AG10803 (cell line): ENCODE measurements at places on chromosomes 12 and 14.

DNA sequence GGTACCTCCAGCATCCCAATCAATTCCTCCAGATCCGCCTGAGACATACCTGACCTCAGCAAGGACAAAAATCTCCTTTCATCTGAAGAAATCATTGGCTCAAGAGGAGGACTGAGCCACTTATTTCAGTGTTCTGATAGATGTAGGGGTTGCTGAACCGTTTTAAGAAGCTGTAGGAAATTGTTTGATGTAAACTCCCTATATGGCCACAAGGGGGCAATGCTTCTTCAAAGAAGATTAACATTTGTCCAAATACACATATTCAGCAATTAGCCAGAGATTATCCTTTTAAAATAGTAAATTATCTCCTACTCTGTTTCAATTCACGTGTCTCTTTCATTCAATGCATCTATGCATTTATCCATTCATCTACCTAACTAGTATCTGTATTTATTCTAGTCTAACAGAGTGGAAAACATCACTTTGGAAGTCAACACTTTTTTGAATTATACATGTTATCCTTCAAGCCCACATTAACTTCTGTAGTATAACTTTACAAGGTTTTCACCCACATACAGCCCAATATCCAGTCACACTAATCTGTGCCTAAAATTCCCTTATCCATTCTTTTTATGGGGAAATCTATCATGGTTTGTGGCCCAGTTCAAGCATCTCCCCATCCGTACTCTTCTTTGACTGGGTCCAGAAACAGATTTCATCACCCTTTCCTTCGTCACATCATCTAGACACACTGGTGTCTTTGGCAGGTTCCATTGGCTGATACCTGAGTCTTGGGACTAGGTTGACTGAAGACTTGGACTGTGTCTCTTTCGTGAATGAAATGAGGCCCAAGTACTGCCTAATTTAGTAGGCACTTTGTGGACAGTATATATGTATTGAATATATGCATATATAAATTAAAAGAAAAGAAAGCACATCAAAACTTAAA is 411.0 kb upstream of the OR4E1 start:
- peak; percentile 53 for DNase-seq

GRCh38 chr12:100833282-100833681 is 38.7 kb downstream of the ANO4 start:
- no peak for DNase-seq

- DNase-seq, result no peak
Measured at GRCh38 chr14:59362513-59362912, 102.7 kb downstream of the GPR135 start.

DNA sequence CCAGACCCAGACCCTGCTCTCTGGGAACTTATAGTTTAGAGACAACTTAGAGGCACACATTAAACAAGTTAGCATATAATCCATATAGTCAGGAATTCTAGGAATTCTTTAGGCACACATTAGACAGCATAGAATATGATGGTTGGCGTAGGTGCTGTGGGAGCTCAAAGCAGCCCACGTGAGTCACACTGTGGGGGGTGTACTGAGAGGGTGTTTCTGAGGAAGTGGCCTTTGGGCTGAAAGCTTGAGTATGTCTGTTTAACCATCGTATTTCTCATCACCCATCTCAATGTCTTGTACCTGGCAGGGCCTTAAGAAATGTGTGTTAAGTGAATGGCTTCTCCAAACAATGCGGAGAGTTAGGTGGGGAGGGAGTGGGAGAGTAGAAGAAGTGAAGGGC is 67.2 kb downstream of the TMEM30B start:
- DNase-seq, result no peak

DNA sequence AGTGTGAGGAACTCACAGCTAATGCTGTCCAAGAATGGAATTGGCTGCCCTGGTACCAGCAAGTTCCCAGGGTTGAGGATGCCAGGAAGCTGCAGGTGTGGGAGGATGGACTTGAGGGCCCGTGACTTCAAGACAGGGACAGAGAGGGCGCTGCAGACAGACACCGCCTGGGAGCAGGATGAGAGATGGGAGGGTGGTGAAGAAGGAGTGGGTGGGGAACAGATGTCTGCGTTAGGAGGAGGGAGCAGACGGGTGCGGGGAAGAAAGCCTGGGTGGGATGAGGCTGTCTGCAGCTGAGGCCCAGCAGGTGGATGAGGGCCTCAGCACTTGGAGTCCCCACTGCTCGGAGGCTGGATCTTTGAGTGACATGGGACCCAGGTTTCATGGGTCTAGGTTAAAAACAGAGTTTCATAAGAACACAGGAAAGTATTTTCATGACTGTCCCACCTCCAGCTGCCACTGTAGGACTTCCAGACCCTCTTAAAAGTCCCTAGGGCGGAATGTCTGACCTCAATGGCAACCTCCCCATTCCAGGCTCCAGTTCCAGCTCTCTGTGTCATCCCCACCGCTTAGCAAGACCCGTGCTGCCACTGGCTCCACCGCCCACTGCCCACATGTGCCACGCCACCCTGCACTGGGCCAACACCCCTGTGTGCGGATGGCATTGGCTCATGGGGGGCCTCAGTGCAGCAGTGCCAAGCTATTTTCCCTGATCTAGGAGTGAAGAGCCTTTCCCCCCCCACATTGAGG is 70.3 kb upstream of the SCN8A start:
- no peak for DNase-seq

- DNase-seq, result peak; percentile 37
Measured at GRCh38 chr12:47818467-47819137, 1.1 kb downstream of the HDAC7 start.

DNA sequence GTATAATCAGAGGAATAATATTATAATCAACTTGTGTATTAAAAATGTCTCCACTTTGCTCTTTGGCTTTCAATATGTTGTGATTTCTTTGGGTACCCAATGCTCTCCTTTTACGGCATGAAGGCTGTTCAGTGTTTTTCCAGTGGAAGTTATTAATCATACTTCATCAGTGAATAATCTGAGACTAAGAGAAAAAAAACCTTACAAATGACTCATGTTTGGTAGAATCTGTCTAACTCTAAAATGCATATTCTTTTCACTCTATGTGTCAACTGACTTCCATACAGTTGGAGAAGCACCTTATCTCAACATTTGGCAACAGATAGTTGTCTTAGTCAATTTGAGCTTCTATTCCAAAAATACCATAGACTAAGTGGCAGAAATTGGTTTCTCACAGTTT is 82.2 kb downstream of the PTPRO start:
- no peak for DNase-seq

DNA sequence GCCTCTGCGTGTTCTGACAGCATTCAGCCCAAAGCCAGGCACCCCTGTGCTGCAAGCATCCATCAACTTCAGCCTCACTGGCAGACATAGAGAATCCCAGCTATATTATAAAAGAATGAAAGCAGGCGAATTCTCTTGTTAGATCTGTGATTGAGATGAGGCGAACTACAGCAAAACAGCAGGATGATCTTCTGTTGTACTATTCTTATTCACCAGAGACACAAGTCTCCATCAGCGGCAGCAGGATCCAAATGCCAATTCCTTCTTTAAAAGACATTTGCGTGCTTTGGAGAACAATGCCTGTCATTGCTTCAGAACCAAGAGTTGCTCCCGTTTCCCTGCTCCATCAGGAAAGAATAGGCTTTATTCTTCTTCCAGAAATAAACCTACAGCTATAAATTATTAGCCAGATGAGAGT is 188.9 kb downstream of the SLC41A2 start:
- no peak for DNase-seq

DNA sequence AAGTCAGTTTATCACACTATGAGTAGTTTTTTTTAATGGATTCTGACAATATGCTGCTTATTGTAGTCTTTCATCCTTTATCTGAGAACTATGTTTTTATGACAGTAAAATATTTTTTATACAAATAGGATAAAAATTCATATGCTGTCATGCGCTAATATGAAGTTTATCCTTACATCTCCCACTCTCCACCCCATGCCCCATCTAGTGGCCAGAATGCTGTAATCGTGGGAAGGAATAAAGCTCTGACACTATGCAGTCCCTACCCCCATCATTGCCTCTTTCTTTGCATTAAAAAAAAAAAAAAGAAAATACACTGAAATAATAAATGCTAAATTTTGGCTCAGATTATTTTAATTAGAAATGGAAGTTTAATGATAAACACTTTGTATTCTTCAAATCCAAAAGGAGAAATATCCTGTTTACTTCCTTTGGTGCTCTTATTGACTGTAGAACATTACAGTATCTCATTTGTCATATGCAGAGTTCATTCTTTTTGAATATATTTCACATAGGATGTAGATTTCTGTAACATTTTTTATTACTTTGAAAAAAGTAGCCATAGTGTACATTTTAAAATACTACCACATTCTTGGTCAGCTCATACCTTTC is 145.9 kb upstream of the SLCO1C1 start:
- peak; percentile 33 for DNase-seq

GRCh38 chr12:122830517-122831214 is 4.6 kb upstream of the HIP1R start:
- DNase-seq, result peak; percentile 78
